ENCODE measurements at places on chromosomes 2 and 18. TPM values are rescaled to one million over a fixed set of nuclear protein-coding genes. Genes with fewer than 3 reads are reported as not detected.

FARP2 gene
- 28.5 TPM for total RNA-seq

CHRND gene
- not detected for total RNA-seq

GRCh38 chr18:47168913-47169312, 7.3 kb downstream of the IER3IP1 start:
- no peak for DNase-seq

GRCh38 chr2:45224993-45225380, 215.7 kb upstream of the SIX2 start:
- no peak for DNase-seq

DNA sequence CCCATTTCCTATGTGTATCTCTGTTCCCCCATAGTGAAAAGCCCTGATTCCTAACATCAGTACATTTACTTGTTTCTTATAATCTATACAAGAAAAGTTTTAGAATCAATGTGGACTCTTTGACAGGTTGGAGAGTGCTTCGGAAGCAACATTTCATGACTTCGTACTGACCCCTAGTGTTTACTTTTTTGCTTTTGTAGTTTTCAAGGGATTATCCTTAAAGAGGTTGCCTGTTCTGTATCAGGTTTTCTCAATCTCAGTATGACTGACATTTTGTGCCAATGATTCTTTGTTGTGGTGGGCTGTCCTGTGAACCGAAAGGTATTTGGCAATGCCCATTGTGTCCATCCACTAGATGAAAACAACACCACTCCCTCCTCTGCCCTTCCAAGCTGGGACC, 43.3 kb upstream of the SERPINB2 start:
- no peak for DNase-seq

GRCh38 chr18:27763341-27763740, 413.6 kb downstream of the CDH2 start:
- DNase-seq, result no peak

Measured in glomerular endothelial cell (primary cell).